ENCODE measurements at places on chromosomes 6 and 20. TPM values are rescaled to one million over a fixed set of nuclear protein-coding genes. Genes with fewer than 3 reads are reported as not detected.

TRIM40 gene
- not detected for total RNA-seq

RSPO3 gene
- 1.8 TPM for total RNA-seq

BTN1A1 gene
- under 0.01 TPM for total RNA-seq

OR2H1 gene
- total RNA-seq = not detected

PIM1 gene
- total RNA-seq = 16.2 TPM

SEMG1 gene
- not detected for total RNA-seq

CUL7 gene
- 46.9 TPM for total RNA-seq

Data from osteoblast (primary cell).